ENCODE measurements at places on chromosomes 5 and 9. TPM values are rescaled to one million over a fixed set of nuclear protein-coding genes. Genes with fewer than 3 reads are reported as not detected.

Gene GABRA6
- total RNA-seq: not detected

Gene IDNK
- 4.2 TPM for total RNA-seq

Gene NTRK2
- 1.2 TPM for total RNA-seq

Gene SLC9A3
- 3.1 TPM for total RNA-seq

Gene SPATA31D4
- not detected for total RNA-seq

Gene CFAP90
- 0.37 TPM for total RNA-seq

Gene SEMA4D
- total RNA-seq: 0.10 TPM

Gene JAKMIP2
- 0.25 TPM for total RNA-seq

Gene REEP2
- 6.6 TPM for total RNA-seq

Gene AK8
- 1.4 TPM for total RNA-seq

Gene C9orf43
- 0.24 TPM for total RNA-seq

Gene UNC5A
- 0.44 TPM for total RNA-seq

Gene C1QTNF3
- 0.31 TPM for total RNA-seq

Gene NMUR2
- not detected for total RNA-seq

Gene SERF1A
- 20.0 TPM for total RNA-seq

Gene FGFR4
- 17.4 TPM for total RNA-seq

Gene ARHGEF39
- 0.19 TPM for total RNA-seq

Gene MEIKIN
- total RNA-seq: not detected

Gene SH3GL2
- not detected for total RNA-seq

Gene POLR3G
- total RNA-seq: 4.2 TPM

Gene SV2C
- total RNA-seq: not detected

Gene RANBP17
- total RNA-seq: 2.9 TPM

All from cardiac ventricle fibroblast (primary cell).